ENCODE measurements at places on chromosomes 3 and 15.

DNA sequence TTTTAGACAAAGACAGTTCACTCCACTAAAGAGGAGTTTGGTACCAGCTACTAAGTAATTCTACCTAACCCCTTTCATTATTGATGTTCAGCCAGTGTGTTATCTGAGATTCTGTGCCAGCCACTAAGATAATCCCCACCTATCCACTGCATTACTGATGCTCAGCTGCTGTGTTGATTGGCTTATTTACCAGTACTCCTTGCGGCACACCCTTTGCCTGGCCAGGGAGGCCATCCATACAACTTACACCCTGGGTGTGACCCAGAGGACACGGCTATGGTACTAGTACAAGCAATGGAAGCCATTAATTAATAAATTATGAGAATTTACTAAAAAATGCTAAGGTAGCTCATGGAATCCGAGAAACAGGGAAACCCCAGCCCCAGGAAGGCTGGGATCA lies 290.7 kb upstream of the CTNNB1 start:
- no peak for DNase-seq

- peak; percentile 100 for DNase-seq
Observed at GRCh38 chr15:64093627-64094417, at the start of gene CIAO2A. TSS of gene CIAO2A (minus strand) at chr15:64093838. CDS start at chr15:64093768, 70 bp downstream.

- no peak for DNase-seq
Observed at GRCh38 chr3:101836652-101837598, 12.4 kb upstream of the NFKBIZ start.

GRCh38 chr3:62876064-62876463 lies 848 bp upstream of the CADPS start:
- DNase-seq: peak; percentile 21

Measured in NCI-H1105 (cell line).